Activated naive CD4-positive, alpha-beta T cell treated with Interleukin-2 at 50 U/mL for 16 hours (primary cell): ENCODE measurements at places on chromosomes 6 and 20.

DNA sequence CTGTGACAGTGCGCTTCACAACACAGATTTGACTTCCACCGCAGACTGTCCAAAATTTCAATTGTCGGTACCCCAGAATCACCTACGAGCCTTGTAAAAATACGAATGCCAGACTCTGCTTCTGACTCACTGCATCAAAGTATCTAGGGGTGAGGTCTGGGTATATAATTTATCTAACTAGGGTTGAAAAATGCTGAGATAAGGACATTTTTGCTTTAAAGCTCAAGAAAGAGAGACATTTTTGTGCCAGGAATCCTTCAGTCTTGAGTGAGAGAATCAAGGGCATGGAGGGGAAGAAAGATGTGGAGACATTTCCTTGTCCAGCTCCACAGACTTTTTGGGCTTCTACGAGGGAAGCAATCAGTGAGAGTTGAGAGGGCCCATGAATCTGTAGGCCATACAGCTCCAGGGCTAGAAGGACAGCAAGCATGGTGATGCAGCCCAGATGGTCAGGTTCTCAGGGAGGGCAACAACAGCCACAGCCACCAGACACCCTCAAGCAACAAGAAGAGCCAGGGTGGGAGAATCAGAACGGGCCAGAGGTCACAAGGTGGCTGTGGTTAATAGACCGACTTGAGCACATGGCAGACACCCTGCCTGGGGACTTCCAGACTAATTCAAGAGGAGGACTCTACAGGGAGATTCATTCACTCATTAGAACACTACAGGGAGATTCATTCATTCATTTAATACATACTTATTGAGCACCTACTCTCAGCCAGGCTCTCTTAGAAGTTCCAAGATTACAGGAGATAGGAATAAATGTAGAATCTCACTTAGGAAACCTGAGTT is 211.1 kb upstream of the PRDM1 start:
- DNase-seq: no peak

GRCh38 chr6:100504786-100505737 is 40.3 kb upstream of the SIM1 start:
- no peak for DNase-seq

- no peak for DNase-seq
Measured at GRCh38 chr20:54636575-54636974, 161.2 kb downstream of the DOK5 start.

DNA sequence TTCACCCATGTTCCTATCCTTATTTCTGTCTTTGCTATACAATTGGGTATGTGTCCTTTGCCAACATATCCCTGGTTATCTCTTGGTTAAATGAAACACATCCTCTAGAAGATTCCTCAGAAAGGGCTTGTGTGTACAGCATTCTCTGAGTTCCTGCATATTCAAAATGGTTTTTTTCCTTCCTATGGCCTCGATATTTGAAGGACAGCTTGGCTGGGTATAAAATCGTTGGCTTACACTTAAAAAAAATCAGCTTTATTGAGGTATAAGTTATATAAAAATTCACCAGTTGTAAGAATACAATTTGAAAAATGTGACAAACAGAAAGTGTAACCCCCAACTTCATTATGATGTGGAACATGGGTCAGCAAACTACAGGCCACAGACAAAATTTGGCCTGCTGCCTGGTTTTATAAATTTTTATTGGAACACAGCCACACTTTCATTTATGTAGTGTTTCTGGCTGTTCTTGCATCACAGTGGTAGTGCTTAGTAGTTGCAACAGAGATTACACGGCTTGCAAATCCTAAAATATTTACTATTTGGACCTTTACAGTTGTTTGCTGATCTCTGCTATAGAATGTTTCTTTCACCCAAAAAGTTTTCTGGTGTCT is 16.7 kb downstream of the PCMT1 start:
- DNase-seq: no peak

DNA sequence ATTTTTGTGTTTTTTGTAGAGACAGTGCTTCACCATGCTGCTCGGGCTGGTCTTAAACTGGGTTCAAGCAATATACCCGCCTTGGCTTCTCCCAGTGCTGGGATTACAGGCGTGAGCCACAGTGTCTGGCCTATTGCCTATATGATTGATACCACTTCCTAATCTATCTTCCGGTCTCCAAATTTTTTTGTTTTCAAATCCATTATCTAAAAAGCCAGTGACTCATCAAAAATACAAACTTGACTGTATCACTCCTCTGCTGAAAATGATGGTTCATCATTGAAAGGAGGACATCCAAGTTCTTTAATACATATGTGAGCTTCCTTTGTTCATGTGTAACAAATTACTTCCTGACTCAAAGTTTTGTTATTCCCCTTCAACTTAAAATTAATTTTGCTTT is 35.5 kb downstream of the FAM8A1 start:
- no peak for DNase-seq

DNA sequence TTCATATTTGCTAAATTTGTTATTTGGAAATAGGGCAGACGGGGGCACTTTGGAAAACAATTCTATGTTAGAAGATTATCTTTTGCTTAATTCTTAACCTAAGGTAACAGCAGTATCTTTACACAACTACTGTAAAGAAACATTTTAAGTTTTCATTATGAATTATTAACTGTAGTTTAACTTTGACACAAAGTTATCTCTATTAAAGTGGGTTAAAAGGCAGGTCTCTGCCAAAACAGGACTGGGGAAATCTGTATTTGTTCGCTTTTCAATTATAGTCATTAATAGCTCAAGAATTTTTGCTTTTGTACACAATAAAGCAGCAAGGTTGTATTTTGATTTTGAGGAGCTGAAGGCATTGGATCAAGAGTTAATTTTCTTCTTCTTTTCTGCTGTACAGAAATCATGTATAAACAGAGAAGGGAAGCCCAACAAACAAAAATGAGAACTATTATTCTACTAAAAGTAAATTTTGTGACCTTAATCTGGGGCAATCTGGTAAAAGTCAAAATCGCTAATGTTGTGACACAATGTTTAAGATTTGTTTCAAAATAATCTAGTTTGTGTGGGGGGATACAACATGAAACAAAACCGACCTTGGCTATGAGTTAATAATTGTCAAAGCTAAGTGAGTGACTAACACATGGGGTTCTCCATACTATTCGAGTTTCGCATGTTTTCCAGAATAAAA is 2.9 kb downstream of the STAU1 start:
- no peak for DNase-seq

DNA sequence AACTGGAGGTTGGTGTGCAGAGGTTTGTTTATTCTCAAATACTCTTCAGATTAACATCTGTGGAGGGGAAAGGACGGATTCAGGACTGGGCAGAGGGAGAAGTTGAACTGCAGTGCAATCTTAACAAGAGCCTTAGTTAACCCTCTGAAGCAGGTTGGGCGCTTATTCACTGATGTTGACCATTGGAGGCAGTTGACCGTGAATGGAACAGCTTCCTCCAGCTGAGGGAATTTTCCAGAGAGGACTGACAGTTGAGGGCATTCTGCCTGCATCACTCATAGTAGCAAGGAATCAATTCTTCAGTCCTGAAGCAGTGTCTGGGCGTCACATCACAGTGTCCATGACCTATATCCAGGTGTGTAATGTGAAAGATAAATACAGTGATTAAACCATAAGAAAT is 80.9 kb downstream of the PLCB4 start:
- no peak for DNase-seq

- DNase-seq: no peak
Measured at GRCh38 chr6:38169977-38170526, 350.5 kb downstream of the ZFAND3 start.

DNA sequence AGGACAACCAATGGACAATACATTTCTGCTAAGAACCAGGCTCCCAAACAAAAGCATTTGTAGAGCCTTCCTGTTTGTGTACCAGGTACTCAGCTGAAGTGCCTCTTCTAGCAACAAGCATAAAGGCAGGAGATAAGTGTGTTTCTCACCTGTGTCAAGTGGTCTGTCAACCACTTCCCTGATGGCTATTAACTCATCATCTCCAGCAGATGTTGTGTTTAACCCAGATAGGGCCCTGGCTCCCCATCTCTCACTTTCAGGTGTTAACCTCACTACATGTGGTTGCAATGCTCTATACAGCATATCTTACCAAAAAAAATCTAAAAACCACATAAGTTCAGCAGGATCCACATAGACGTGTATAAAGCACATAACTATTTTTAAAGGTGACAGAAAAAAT is 9.6 kb upstream of the IL17A start:
- no peak for DNase-seq

- DNase-seq: no peak
Measured at GRCh38 chr20:31803552-31804291, 15.4 kb upstream of the MYLK2 start.

- no peak for DNase-seq
Measured at GRCh38 chr6:33076406-33076934, 680 bp downstream of the HLA-DPB1 start.

DNA sequence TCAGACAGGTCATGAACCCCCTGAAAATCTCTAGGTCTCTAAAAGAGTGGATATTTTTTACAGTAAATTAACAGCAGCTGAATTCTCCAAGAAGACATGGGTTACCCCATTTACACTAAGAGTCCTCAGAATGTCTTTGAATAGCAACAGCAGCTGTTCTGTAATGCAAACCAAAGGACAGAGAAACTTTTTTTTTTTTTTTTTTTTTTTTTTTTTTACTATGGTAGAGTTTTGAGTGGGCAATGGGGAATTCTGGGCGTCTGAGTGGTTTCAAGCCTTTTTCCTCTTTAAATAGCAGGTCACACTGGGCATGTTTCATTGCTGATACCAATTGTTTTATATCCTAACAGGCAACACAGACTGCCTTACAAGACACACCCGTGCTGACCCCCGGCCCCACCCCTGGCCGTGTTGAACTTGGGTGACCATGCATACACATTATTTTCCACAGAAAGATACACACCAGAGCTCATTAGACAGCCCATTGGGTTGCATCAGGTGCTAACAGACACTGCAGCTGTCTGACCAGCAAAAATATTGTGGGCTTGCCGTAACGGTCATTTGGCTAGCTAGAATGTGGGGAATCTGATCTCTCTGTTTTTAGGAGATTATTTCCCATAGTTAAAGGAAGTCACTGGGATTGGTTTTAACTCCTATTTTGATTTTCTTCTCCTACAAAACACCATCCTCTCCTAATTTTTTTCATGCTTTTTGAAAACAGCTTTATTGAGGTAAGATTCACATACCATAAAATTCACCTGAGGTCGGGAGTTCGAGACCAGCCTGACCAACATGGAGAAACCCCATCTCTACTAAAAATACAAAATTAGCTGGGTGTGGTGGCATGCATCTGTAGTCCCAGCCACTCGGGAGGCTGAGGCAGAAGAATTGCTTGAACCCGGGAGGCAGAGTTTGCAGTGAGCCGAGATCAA is 26.7 kb upstream of the IRF4 start:
- DNase-seq: no peak

DNA sequence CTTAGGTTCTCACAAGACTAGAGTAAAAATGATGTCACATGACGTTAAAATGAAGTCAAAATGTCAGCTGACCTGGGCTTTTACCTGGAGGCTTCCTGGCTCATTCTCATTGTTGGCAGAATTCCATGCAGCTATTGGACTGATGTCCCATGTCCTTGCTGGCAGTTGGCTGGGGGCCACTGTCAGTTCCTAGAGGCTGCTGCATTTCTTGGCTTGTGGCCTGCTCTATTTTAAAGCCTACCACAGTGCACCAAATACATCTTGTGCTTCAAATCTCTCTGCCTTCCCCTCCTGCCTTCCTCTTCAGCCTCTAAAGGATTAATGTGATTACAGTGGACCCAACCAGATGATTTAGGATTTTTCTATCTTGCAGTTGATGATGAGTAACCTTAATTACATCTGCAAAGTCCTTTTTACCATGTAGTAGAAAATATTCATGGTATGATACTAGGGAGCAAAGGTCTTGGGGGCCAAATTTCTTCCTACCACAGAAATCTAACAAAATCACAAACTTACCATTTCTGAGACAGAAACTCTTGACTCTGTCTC is 81.9 kb downstream of the FIG4 start:
- DNase-seq: no peak

DNA sequence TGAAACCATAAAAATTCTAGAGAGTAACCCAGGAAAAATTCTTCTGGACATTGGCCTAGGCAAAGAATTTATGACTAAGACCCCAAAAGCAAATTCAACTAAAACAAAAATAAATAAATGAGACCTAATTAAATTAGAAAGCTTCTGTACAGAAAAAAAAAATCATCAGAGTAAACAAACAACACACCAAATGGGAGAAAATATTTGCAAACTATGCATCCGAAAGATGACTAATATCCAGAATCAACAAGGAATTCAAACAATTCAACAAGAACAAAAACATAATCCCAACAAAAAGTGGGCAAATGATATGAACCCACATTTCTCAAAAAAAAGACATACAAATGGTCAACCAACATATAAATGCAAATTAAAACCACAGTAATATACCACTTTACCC is 242.6 kb upstream of the CDYL start:
- no peak for DNase-seq

DNA sequence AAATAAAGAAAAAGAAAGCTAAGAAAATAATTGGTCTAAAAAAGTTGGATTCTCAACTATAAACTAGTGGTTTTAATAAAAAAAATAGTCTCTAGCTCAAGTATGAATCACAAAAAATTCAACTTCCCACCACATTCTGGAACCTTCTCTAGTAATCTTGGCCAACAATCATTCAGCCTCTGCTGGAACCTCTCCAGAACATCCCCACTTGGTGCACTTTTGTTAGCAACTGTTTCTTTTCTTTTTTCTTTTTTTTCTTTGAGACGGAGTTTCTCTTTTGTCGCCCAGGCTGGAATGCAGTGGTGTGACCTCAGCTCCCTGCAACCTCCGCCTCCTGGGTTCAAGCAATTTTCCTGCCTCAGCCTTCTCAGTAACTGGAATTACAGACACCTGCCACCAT is 35.7 kb downstream of the TXLNB start:
- no peak for DNase-seq

DNA sequence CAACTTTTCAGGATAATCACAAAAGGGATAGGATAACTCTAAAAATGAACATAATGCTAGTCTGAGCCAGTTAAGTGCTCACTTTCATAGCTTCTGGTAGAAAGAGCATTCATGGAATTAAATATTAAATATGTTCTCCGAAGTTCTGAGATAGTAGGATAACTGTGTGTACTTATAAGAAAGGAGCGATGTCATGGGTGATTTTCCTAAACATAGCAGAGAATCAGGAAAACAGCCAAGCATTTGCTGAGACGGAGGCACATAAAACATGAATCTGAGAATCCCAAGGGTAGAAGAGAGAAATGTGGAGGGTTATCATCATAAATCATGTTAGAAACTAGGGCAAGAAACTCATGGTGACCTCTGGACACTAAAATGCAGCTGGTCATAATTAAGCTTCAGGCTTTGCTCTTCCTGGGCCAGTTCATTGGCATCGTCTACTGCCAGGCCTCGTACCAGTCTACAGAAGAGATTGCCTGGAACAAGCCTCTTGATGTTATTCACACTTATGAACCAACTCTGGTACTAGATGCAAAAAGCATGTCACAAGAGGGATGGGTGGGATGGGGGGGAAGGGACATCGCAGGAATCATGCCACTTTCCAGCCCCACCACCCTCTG is 436.6 kb downstream of the PRKN start:
- DNase-seq: no peak
